B cell (primary cell): ENCODE measurements at places on chromosomes 7 and 10. TPM values are rescaled to one million over a fixed set of nuclear protein-coding genes. Genes with fewer than 3 reads are reported as not detected.

- H3K36me3 ChIP-seq = peaks cover 4% of the 10 kb centered on the region
- no peaks in the 10 kb centered on the region for H3K27me3 ChIP-seq
- peak; percentile 64 for DNase-seq
- H3K4me1 ChIP-seq = peaks cover 36% of the 10 kb centered on the region
Measured at GRCh38 chr7:4682621-4683042, 537 bp downstream of the FOXK1 start.

GRCh38 chr10:10919976-10920375, 97.7 kb upstream of the CELF2 start:
- no peak overlapping the region for H3K4me3 ChIP-seq
- H3K36me3 ChIP-seq = no peaks in the 10 kb centered on the region
- no peaks in the 10 kb centered on the region for H3K27me3 ChIP-seq
- DNase-seq = no peak
- H3K4me1 ChIP-seq = no peaks in the 10 kb centered on the region
- no peak overlapping the region for H3K27ac ChIP-seq

GRCh38 chr10:69279110-69279509, 814 bp downstream of the HK1 start:
- H3K4me1 ChIP-seq = peaks cover 23% of the 10 kb centered on the region
- no peak overlapping the region for H3K4me3 ChIP-seq
- no peaks in the 10 kb centered on the region for H3K36me3 ChIP-seq

The LIPM gene
- not detected in 2 replicates for total RNA-seq

The TMEM225B gene
- 0.86 and 1.6 TPM in 2 replicates for total RNA-seq
